Fibroblast of the conjunctiva (primary cell): ENCODE measurements at places on chromosomes 1 and 21.
A peak's percentile ranks its signal among the peaks of the same experiment; 100 is the strongest.

GRCh38 chr1:208431721-208432120 is 187.5 kb upstream of the PLXNA2 start:
- peak; percentile 3 for DNase-seq

DNA sequence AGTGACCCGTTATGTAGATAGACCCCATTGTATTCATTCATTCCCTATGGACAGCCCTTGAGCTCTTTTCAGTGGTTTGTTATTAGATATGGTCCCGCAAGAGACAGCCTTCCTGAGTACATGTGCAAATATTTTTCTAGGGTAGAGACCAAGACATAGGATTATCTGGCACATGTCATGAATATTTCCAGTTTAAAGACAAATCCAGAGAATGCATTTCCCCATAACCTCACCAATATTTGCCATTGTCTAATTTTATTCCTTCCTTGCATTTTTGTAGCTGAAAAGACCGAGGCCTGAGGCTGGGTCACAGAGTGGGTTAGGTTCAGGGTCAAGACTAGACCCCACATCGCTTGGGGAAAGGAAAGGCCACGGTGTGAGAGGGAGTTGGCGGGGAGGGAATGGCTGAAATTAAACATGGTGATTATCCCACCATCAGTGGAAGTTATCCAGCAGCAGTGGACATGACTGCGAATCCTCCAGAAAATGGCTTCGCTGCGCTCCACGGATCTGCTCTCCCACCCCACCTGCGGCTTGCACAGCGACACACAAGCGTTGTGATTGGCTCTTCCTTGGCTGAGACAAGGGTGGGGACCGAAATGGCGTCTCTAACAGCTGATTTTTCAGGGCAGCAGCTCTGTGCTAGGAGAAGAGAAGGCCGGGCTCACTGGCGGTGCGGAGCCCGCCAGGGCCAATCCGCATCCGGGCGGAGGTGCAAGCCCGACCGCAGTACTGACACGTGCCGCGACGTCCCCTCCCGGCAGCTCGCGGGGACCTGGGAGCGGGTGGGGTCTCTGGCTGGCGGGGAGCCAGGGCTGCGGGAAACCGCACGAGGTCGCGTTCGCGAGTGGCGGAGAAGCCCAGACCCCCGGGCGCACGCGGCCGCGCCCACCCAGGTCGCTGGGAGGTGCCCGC is 16.1 kb upstream of the STMN1 start:
- no peak for DNase-seq

DNA sequence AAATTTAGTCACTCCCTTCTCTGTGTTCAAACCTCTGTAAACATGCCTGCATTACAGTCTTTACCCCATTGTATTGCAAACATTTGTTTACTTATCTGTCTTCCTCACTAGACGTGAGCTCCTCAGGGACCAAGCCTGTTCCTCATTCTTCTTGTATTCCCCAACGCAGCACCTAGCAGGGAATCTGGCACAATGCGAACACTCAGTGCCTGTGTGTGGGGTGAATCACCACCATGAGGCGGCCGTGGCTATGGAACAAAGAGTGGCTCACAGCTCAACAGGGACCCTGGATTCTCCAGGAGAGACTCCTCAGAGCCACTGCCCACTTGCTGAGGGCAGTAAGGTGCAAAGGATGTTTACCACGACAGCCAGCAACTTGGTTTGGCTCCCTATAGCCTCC is 95.9 kb downstream of the DDX20 start:
- DNase-seq: no peak

GRCh38 chr21:39381009-39381408 is 32.1 kb upstream of the HMGN1 start:
- no peak for DNase-seq

- DNase-seq: no peak
Measured at GRCh38 chr1:116257341-116257767, 115.7 kb upstream of the ATP1A1 start.

- peak; percentile 1 for DNase-seq
Measured at GRCh38 chr1:67134695-67135094, at the start of gene C1orf141. Gene C1orf141, minus strand, starts transcription at chr1:67134970. Its CDS starts 7,730 bp downstream, at chr1:67127240.

- DNase-seq: no peak
Measured at GRCh38 chr1:15005116-15005515, 148.4 kb upstream of the TMEM51 start.

DNA sequence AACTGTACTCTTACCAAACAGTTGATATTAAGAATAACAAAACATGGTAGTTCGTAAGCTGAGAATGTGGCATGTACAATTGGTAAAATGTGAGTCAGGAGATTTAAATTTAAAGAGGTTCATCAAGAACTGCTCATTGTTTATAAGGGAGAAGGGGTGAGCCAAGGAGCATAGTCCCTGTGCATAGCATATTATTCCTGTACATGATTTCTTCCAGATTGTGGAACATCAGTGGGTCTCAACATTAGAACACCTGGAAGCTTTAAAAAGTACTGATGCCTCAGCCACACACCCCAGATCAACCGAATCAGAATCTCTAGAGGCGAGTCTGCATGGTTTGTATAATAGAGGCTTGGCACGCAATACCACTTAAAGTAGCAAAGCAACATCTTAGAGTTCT is 56.1 kb downstream of the KCTD3 start:
- no peak for DNase-seq

- DNase-seq: no peak
Measured at GRCh38 chr1:117586747-117587498, 18.9 kb upstream of the TENT5C start.

DNA sequence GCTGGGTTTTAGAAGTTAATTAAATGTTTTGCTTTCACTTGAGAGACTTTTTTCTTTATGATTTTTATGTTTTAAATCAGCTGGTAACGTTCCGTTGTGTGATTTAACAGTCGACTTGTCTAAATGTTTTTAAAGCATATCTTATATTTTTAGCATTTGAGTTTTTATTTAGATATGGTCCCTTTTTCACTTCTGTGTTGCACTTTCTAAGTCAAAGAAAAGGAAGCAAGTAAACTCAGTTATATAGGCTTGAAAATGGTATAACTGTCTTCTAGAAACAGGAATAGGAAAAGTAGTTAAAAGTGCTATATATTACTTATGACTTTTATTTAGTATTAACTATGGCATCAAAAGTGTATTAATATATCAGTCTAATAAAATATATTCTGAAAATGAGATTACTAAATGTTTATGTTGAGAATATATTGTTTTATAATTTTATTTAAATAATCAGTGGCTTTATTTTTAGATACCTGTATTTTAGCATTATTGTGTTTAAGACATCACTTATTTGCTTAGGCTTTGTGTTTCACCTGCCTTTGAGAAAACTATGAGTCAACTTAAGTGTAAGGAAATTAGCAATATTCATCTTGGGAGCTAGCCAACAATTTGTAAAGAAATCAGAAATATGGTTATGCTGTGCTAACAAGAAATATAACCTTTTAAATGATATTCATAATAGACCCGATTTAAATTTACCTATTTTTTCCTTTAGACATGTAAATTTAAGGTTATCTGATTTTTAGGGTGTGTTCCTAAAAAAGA is 60.5 kb downstream of the RABGAP1L start:
- DNase-seq: no peak

DNA sequence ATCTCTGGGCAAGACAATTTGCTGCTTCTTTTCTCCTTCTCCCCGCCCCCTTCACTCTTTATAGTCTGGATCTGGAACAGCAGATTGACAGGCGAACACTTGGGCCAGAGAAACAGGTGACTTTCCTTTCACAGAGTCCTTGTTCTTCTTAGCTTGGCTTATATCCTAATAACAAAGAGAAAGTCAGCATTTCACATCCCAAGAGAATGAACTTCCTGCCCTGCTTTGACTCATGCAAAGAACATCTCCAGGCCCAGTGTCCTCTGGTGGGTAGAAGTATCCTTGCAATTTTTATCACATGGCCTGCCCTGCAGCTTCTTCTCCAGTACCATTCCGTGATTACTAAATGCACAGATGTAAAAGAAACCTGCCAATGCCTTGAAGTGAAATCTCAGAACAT is 764.4 kb downstream of the ADGRL2 start:
- DNase-seq: peak; percentile 65

- no peak for DNase-seq
Measured at GRCh38 chr1:116321766-116322175, 51.3 kb upstream of the ATP1A1 start.

GRCh38 chr1:43062527-43063095 is 103.9 kb upstream of the SLC2A1 start:
- no peak for DNase-seq

DNA sequence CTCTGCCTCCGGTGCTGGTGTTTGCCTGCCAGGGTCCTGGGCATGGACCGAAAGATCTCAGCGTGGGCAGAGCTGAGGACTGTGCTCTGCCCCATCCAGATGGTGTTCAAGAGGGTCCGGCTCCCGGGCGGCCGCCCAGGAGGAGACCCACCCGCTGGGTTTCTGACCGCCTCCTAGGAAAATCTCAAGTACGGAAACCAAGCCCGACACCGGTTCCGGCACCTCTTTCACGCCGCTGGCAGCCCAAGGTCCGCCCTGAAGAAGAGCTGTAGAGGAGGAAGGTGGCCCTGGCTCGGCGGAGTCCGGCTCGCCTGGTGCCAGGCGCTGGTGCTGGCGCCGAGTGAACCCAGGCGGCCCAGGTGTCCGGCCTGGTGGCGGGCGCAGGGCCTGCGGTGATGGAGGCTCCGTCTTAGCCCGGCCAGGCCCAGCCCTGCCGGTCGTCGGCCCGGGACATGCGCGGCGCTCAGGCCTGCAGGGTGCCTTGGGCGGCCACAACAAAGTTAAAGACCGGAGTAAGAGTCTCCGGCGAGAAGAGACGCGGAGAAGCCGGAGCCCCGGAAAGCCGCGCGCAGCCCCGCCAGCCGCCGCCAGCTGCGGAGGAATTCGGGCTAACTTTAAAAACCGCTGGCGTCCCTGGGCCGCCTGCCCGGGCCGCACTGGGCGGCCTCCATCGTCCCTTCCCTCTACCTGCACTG is 1.5 kb downstream of the GRIK3 start:
- no peak for DNase-seq

DNA sequence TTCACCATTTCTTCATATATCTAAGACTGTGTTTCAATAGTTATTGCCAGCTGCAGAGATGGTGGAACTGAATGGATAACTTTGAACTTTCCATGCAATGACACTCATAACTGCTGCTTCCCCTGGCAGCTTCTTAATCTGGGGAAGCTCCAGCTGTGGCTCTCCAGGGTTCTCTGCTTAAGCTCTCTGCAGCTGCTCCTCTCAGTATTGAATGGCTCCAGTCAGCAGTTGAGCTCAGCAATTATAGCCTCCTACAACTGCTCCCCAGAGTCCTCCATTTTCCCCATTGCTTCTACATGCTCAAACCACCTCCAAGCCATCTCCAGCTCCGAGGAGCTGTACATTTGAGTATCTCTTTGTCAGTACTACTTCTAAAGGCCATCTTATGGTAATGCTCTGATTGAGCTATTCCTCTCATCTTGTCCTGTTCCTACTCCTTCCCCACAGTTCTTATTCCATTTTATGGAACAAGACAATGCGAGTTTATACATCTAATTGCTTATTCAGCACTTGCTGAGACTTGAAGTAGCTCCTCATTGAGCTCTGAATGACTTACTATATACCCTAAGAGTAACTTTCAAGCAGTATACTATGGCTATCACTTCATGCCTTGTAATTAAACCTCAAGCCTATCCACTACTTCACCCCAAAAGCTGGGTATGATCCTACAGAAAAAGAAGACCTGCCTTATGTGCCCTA is 362.4 kb downstream of the NEGR1 start:
- DNase-seq: no peak

- DNase-seq: no peak
Measured at GRCh38 chr1:90952906-90953305, 68.9 kb downstream of the ZNF644 start.

DNA sequence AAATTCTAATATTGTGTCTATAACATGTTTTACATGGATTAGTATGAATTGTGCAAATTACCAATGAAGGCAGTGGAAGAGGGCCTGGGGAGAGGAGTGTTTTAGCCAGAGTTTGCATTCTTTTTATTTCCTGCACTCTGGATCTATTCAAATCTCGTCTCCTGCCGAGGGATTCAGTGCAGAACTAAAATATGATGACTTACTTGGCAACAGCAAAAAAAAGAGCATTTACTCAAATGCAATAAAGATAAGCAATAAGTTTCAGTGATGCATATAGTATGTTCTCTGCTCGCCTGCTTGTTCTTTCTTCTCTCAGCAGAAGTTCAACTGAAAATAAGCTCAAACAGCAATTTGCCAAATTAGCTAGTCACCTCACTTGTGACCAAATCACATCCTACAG is 33.4 kb upstream of the NRIP1 start:
- DNase-seq: no peak

GRCh38 chr1:24020025-24020424 is 39.9 kb upstream of the SRSF10 start:
- peak; percentile 20 for DNase-seq

DNA sequence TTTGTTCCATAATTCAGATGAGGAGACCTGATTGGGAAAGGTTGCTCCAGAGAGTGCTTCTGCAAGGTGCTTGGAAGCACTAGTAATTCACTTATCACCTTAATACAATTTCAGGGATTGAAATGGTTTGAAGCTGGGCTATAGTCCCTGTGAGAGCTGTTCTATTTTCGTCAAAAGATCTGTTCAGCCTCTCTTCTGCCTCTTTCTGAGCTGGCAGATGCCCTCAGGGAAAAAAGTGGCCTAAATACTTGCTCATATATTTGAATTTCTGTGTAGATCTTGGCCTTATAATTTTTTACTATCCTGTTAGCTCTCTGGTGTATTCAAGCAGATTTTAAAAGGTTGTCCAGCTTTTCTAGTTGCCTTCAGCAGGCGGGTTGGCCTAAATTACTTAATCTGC is 22.3 kb downstream of the C1orf146 start:
- DNase-seq: no peak

DNA sequence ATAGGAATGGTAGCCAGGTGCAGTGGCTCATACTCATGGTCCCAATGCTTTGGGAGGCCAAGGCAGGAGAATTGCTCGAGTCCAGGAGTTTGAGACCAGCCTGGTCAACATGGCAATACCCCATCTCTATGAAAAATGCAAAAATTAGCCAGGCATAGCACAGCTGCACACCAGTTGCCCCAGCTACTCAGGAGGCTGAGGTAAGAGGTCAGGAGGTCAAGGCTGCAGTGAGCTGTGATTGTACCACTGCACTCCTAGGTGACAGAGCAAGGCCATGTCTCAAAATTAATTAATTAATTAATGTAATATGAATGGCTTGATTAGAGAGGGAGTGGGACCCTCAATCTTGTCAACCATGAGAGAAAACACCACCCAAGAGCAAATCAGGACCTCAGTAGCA is 198.7 kb upstream of the DUSP10 start:
- DNase-seq: no peak

- DNase-seq: no peak
Measured at GRCh38 chr1:229554886-229555621, 3.5 kb downstream of the ABCB10 start.

DNA sequence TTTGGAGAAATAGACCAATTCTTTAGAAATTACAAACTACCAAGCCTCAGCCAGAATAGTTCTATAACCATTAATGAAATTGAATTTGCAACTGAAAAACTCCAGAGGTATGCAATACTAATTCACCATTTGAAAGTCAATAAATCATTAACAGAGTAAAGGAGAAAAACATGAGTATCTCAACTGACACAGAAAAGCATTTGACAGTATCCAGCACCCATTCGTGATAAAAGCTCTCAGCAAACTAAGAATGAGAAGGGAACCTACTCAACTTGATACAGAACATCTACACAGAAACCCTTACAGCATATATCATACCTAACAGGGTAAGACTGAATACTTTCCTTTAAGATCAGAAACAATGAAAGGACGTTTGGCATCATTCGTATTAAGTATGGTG is 54.3 kb downstream of the ST6GALNAC5 start:
- no peak for DNase-seq

- DNase-seq: no peak
Measured at GRCh38 chr1:27152829-27153548, 1.9 kb downstream of the SLC9A1 start.

GRCh38 chr1:37189111-37189510 is 154.8 kb upstream of the GRIK3 start:
- no peak for DNase-seq
